ENCODE measurements at places on chromosomes 7 and 10.

- DNase-seq, result no peak
Measured at GRCh38 chr10:63003816-63004453, 129.2 kb upstream of the NRBF2 start.

GRCh38 chr10:66760941-66761340 is 164.9 kb upstream of the LRRTM3 start:
- DNase-seq, result no peak

DNA sequence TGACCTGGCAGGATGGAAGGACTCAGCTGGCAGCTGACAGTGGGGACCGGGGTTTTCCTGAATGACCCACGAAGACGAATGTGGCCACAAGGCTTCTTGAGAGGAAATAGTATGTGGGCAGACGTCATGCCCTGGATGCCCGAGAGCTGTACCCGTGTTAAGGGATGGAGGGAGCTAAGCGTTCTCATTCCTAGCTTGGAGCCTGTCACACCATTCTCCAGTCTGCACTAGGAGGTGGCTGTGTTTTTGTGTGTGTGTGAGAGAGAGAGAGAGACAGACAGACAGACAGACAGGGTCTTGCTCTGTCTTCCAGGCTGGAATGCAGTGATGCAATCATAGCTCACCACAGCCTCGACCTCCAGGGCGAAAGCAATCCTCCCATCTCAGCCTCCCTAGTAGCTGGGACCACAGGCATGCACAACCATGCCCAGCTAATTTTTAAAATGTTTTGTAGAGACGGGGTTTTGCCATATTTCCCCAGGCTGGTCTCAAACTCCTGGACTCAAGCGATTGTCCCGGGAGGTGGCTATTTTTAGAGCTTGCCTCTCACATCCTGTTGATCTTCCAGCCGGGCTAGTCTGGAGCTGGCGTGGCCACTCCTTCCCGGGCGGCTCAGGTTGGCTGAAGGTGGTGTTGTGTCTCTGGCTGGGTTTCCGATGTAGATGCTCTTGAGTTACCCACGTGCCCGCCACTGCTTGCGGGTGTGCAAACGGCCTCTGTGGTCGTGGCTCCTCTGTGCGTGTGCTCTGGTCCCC is 2.1 kb downstream of the AMZ1 start:
- no peak for DNase-seq

GRCh38 chr7:47622586-47622945 is 40.7 kb upstream of the TNS3 start:
- DNase-seq, result no peak

- no peak for DNase-seq
Measured at GRCh38 chr7:15686957-15687545, 568 bp upstream of the MEOX2 start.

DNA sequence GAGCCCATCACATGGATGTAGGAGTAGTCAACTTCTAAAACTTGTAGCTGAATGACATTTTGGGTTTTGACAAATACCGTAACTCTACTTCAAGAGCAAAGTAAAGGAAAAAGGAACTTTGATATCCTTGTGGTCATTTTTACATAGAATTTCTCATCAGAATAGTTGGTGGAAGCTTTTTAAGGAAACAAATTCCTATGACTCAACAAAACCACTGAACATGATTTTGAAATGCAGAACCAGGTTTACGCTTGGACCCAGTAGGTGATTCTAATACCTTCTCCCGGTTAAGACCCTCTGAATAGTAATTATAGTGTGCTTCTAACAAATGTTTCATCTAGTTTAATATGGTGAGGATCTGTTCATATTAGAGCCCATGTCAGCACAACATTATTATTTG is 307.8 kb downstream of the GPR37 start:
- DNase-seq, result no peak

GRCh38 chr10:97101166-97101940 is 84.4 kb downstream of the SLIT1 start:
- no peak for DNase-seq

DNA sequence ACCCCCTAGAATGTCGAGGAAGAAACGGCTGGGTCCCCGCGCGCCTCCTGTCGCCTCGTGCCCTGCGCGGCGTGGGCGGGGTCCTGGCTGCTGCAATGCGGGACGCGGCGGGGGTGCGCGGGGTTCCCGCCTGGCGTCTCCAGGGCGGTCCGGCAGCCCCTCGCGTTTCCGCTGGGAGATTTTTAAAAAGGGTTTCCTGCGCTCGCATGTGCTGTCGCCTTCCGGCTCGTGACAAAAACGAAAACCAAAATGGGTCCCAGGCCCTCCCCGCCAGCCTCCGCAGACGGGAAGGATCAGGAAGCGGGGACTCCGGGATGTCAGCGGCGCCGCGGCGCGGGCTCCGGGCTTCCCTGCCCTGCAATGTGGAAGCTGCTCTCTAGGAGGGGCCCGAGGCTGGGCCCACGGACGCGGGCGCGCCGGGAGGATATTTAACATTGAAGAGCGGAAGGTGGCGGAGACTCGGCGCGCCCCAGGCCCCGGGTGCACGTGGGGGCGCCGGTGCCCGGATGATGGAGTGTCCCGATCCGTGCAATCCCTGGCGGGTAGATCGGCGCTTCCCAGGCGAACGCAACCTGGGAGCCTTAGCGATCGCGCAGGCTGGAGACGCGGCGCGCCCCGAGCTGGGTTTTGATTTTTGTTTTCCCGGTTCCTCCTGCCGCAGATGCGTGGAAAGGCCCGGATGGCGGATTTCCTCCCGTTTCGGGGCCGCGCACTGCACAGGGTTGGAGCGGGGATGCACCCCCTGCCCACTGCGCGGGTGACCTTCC is 1.0 kb downstream of the PFKP start:
- DNase-seq, result no peak

GRCh38 chr10:4385231-4385870 is 440.7 kb upstream of the AKR1E2 start:
- no peak for DNase-seq

DNA sequence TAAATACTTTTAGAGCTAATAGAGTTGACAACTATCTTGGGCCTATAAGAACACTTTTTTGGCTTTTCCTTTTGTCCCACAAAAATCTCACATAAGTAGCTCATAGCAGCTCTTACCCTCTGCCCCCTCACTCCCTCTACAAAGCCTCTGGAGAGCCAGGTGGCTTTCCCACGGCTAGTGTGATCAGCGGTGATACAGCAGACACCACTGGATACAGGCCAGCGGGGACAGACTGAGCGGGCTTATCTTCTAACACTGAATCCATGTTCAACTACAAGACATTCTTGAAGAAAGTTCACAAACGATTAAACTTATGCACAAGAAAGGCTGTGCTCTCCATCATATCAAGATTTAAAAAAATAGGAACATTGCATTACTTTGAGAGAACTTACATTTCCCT is 377.2 kb downstream of the PARD3 start:
- DNase-seq, result no peak

Data from NCI-H187 treated with DMSO at 0.1 percent for 48 hours (cell line).